ENCODE measurements at places on chromosomes 3 and 15.

DNA sequence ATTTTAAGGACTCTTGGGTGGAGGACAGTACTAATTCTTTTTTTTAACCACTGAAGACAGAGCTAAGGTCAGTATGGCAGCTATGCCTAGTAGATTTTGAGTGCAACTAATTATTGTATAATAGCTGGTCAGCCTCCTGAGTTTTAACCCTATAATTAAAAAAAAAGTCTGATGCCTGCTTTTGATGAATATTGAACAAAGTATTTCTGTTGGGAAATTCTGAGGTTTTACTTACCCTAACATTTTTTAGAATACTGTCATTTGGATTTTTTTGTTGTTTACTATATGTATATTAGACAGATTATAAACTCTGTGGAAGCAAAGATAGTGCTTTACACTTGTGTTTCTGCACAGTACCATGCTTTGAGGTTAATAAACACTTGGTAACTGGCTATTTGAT, 20.8 kb downstream of the TCF12 start:
- no peak for DNase-seq

DNA sequence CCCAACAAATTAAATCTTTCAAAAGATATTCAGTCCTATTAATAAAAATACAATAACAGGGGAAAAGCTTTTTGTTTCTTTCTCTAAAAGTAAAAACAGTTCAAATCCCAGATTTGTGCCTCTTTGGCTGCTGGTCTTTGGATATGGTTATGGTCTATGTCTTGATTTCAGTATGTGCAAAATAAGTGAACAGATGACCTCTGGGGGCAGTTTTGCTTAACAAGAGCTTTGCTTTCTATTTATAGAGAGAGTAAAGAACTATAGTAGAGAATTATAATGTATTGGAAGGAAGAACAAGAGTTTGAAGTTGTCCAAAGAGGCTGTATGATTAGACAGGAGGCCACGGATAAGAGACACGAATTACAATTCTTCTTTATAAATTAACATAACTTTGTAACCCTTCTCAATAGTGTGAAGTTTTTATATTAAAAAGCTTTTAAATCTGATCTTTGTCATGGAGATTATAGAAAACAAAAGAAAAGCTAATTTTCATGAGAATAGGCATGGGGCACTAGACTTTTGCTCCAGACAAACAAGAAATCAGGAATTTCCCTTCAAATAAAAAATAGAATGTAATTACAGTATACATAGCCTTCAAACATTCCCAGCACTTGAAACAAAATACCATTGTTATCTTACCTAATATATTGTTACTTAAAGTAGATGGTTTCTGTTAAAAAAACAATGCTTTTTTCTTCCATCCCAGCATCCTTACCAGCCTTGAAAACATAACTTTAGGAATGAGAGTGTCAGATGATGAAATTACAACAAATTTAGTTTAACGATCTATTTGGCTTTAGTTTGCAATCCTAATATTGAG, 432.7 kb upstream of the ARHGEF26 start:
- DNase-seq = no peak

DNA sequence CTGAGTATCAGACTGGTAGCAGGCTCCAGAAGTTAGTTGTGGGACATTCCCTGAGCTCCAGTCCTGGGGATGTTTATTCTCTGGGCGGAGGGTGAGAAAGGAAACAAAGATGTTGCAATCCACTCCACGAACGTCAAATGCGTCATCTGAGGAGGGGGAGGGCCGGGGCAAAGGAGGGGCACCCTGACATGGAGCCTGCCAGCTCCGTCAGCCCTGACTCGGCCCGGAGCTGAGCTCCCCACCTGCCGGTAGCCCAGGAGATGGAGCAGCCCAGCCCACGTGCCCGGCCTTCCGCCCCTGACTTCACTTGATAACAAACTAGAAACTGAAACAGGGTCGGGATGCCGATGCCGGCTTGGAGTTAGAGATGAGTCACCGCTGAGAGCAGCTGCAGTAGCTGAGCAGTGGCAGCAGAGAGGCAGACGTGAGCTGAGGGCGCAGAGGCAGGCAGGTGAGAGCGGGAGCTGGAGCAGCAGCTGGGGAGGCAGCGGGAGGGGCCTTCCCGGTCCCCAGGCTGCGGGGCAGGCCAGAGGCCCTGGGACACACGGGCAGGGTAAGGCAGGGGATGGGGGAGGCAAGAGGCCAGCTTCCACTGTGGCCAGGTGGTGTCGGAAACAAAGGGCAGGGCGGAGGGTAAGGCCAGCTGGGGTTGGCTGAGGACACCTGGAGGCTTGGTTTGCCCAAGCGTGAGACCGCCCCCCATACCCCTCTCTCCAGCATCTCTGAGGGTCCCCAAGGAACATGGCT, at the start of gene ISG20:
Gene ISG20, plus strand, starts transcription at position 391 of the 747 bp plus-strand sequence. Its CDS starts 351 bp downstream, at position 742.
- DNase-seq = peak; percentile 87

- DNase-seq = no peak
These were observed 177.3 kb upstream of the DPH6 start for GRCh38 chr15:35723120-35723847.

DNA sequence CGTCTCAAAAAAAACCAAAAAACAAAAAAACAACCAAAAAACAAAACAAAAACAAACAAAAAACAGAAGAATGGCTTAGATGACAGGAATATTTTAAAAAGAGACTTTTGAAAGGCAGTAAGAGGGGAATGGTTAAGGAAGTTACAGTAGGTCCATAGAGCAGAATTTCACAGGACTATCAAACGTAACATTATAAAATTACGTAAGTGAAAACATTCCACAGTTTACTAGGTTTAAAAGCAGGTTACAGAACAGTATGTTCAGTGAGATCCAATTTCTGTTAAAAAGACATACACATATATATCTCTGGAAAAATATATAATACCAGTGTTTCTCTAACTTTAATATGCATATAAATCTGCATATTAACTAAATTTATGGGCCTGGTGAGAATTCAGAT, 50.2 kb upstream of the MUC13 start:
- no peak for DNase-seq

GRCh38 chr3:177451301-177451750, 254.0 kb upstream of the TBL1XR1 start:
- DNase-seq = no peak

DNA sequence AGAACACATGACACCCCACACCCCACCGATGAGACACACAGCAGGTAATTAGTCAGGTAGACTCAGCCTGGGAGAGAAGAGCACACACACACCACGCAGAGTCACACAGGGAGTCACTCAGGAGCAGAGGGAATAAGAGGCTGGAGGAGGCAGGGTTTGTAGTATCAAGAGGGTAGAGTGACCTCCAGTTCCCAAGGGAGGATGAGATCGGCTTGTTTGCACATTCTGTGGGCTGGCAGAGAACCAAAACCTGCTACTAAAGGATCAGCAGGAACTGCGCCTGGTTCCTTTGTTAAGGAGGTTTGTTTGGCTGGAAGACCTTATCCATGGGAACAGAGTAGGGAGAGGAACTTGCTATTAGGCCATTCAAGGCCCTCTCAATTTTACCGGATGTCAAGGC, 281.4 kb upstream of the SLCO3A1 start:
- no peak for DNase-seq

DNA sequence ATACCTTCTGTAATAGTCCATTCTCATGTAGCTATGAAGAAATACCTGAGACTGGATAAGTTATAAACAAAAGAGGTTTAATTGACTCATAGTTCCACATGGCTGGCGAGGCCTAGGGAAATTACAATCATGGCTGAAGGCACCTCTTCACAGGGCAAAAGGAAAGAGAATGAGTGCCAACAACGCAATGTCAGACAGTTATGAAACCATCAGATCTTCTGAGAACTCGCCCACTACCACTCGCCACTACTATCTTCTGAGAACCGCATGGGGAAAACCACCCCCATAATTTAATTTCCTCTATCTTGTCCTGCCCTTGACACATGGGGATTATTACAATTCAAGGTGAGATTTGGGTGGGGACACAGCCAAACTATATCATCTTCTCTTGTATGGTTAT, 406.8 kb upstream of the CBLB start:
- no peak for DNase-seq

GRCh38 chr15:81754078-81754477, 291.7 kb downstream of the MEX3B start:
- DNase-seq = no peak

GRCh38 chr15:46251903-46252302, 617.1 kb downstream of the SQOR start:
- no peak for DNase-seq

GRCh38 chr15:80618685-80619400, 76.3 kb upstream of the ABHD17C start:
- DNase-seq = no peak

DNA sequence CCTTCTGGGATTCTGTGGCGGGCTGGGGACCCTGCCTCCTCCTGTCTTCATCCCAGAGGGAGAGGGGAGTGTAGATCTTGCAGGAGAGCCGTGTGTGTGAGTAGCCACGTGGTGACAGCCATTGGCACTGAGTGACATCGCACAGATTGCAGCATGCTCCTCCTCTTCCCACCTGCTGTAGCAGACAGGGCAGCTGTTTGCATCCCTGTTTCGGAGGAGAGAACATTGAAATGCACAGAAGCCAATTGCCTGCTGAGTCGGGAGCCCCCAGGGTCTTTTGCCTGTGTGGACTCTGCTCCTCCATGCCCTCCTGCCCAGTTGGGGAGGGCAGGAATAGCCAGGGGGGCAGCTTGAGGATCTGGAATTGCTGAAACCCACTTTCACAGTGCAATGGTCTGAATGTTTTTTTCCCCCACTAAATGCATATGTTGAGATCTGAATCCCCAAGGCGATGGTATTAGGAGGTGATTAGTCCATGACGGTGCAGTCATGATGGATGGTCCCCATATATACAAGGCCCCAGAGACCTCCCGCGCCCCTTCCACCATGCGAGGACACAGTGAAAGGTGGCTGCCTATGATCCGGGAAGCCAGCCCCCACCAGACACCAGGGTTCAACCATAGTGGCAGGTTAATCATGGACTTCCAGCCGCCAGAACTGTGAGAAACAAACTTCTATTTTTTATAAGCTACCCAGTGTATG, 66.8 kb downstream of the CHRNA7 start:
- DNase-seq = no peak

DNA sequence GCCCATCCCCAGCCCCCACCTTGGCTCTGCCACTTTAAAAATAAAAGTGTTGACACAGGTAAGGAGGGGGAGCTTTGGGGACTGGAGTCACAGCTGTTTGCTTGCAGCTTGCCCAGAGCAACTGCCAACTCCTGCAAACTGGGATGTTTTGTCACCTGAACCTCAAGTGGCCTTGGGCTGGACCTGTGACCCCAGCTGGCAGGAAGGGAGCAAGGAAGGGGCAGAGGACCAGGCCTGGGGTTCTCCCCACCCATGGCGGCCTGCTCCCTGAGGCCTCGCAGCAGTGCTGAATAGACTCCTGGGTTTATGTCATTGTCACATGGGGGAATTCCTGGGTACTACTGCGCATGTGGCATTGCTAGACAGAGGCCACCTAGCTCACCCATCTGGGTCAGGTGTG, 246.9 kb upstream of the TLE3 start:
- peak; percentile 34 for DNase-seq

DNA sequence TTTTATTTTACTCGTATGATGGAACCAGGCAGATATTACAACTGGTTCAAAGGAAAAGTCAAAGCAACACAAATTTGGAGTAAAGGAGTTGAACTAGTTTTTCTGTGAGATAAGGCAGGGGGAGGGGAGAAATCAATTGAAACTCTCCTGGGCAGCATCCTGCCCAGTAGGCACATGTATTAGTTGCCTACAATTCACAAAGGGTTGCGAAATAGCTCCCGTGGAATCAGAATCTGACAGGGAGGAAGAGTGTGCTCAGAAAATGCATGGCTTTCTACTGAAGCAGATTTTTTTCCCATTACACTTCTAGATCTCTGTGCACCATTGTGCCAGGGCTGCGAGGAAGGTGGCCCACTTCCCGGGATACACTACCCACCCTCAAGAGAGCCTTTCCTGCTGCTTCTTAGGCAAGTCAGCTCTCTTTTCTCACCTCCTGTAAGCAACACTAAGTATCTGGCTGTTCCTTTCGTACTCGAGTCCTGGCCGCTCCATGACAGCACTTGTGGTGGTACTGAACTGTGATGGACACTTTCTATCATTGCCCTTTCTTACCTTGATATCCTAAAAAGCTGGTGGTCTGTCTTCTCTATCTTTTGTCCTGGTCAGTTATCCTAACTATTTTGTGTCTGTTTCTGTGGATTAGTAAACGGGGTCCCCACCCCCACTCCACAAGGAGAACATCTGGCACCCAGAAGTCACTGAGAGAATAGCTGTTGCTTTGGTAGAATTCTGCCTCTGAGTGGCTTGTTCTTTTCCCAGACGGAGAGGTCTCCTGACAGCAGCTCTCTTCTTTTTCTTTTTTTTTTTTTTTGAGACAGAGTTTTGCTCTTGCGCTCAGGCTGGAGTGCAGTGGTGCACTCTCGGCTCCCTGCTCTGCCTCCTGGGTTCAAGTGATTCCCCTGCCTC, 74.8 kb downstream of the RPL39L start:
- no peak for DNase-seq

GRCh38 chr3:129315223-129315997, 36.7 kb downstream of the HMCES start:
- no peak for DNase-seq

- no peak for DNase-seq
These were observed 248.3 kb downstream of the SLCO3A1 start for GRCh38 chr15:92101708-92102394.

GRCh38 chr3:72175296-72175858, 390.4 kb upstream of the PROK2 start:
- DNase-seq = no peak

- DNase-seq = no peak
These were observed 155.2 kb upstream of the UBE2E1 start for GRCh38 chr3:23650371-23651140.

GRCh38 chr3:87771337-87772192, 287.2 kb downstream of the CGGBP1 start:
- DNase-seq = no peak

DNA sequence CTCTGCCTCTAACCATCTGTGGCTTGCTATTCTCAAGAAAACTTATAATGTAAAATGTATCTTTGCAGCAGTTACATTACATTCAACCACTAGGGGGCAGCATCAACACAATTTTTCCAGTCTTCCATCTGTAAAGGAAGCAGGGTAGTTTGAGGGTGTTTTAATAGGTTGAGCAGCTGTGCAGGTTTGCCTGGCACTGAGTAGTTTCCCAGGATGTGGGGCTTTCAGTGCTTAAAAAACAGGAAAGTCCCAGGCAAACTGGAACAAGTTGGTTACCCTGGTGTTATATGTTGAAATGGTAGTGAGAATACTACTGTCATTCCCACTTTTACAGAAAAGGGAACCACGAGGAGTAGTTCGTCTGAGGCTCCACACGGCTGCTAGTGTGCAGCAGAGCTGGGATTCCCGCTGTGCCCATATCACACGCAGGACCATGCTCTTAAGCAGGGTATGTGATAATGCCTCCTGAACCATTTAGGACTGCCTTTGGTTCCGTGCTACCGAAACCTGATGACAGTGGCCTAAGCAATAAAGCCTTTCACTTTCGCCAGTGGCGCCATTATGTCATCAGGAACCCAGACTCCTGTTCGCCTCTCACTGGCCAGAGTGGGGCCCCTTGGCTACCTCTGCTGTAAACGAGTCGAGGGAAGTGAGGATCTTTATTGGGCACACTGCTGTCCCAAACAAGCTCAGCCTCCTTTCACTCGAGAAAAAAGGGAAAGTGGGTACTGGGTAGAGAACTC, 64.7 kb upstream of the ZBTB38 start:
- peak; percentile 60 for DNase-seq
